ENCODE measurements at places on chromosomes 1 and 21. TPM values are rescaled to one million over a fixed set of nuclear protein-coding genes. Genes with fewer than 3 reads are reported as not detected.

MPZ gene
- total RNA-seq = 4.5 TPM

WNT3A gene
- total RNA-seq = not detected

PTPRC gene
- total RNA-seq = not detected

MCOLN3 gene
- total RNA-seq = 23.7 TPM

RAB3GAP2 gene
- 47.9 TPM for total RNA-seq

ERICH3 gene
- total RNA-seq = 1.1 TPM

DNA sequence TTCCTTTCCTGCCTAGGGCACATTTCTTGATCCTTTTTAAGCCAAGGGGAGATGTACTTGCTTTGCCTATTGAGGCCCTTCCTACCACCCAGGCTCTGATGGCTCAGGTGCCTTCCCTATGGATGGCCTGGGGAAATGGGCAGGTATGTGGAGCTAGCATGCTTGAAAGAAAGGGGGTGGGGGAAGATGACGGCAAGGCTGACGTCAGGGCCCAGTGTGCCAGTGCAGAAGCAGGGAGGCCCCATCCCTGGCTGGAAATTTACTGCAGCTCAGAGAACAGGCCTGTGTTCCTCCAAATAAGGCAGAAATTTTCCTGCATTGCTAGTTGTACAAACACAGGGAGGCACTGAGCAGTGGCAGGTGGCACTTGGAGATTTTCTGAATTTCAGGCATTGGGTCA, 453.2 kb upstream of the VAMP3 start:
- H3K4me3 ChIP-seq = no peak overlapping the region
- H3K27ac ChIP-seq = no peak overlapping the region
- no peaks in the 10 kb centered on the region for H3K36me3 ChIP-seq
- peaks cover 5% of the 10 kb centered on the region for H3K27me3 ChIP-seq
- no peak for DNase-seq
- H3K4me1 ChIP-seq = no peaks in the 10 kb centered on the region

GRCh38 chr1:109923946-109924275, 13.3 kb downstream of the CSF1 start:
- no peak overlapping the region for H3K4me3 ChIP-seq
- H3K27me3 ChIP-seq = no peaks in the 10 kb centered on the region
- DNase-seq = no peak
- no peaks in the 10 kb centered on the region for H3K4me1 ChIP-seq
- H3K27ac ChIP-seq = no peak overlapping the region

DNA sequence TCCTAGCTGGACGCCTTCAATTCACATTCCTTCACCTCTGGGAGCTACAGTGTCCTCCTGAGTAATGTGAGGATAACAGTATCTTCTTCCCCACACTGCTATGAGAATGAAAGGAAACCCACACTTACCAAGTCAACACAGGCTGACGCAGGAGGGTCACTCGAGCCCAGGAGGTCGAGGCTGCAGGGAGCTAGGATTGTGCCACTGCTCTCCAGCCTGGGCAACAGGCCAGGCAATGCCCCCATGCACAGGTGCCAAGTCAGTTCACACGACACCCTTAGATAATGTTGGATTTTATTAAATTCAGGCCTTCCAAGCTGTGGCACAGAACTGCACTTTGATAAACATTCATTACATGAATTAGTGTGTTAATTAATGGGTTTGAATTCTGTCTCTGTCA, 31.9 kb downstream of the MATN1 start:
- no peak for DNase-seq
- no peak overlapping the region for H3K4me3 ChIP-seq
- peaks cover 24% of the 10 kb centered on the region for H3K27me3 ChIP-seq
- no peak overlapping the region for H3K27ac ChIP-seq
- H3K36me3 ChIP-seq = no peaks in the 10 kb centered on the region
- no peaks in the 10 kb centered on the region for H3K4me1 ChIP-seq

DNA sequence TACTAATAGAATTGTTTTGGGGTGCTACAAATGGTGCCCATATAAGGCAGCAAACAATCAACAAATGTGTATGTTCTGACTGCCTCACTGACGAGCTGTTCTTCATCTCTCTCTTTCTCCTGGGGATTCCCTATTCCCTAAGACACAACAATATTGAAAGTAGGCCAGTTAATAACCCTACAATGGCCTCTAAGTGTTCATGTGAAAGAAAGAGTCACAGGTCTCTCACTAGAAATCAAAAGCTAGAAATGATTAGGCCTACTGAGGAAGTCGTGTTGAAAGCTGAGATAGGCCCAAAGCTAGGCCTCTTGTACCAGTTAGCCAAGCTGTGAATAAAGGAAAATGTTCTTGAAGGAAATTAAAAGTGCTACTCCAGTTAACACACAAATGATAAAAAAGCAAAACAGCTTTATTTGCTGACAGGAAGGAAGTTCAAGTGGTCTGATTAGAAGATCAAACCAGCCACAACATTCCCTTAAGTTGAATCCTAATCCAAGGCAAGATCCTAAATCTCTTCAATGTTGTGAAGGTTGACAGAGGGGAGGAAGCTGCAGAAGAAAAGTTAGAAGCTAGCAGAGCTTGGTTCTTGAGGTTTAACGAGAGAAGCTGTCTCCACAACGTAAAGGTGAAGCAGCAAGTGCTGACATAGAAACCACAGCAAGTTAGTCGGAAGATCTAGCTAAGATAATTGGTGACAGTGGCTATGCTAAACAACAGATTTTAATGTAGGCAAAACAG, 26.3 kb downstream of the ATP2B4 start:
- no peak overlapping the region for H3K4me3 ChIP-seq
- no peak overlapping the region for H3K27ac ChIP-seq
- H3K36me3 ChIP-seq = no peaks in the 10 kb centered on the region
- DNase-seq = no peak
- H3K27me3 ChIP-seq = no peaks in the 10 kb centered on the region

DNA sequence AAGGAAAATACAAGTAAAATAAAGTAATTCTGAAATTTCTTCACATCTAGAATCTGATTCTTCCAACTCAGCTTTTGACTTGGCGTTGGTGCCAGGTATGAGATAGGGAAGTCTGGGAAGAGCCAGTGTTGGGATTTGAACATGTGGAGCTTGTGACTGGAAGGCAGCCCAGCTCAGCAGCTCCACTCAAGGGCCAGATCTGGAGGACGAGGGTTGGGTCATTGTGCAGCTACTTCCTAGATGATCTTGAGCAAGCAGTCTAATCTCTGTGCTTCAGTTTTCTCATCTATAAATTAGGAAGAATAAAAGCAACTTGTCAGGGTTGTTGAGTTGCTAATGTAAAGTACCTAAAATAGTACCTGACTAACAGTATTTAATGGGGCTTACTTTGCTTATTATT, 5.0 kb downstream of the ADARB1 start:
- DNase-seq = no peak
- no peak overlapping the region for H3K4me3 ChIP-seq
- H3K27ac ChIP-seq = no peak overlapping the region

DNA sequence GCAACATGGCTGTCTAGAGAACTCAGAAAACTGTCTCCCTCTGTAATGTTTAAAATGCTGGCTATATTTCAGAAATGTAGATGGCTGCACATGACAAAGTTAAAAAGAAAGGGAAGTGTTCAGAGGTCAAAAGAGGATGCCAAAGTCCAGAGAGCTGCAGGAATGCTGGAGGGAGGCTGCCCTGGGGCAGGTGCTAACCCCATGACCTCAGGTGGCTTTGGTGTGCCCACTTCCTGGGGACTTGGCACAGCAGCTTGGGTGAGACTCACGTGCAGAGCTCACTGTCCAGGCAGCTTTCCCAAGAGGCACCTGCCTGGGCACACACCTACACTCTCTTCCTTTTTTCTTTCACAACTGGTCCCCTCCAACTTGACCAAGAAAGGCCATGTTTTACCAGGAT, 256.4 kb downstream of the KCNJ6 start:
- H3K4me3 ChIP-seq = no peak overlapping the region
- H3K27me3 ChIP-seq = no peaks in the 10 kb centered on the region
- no peak for DNase-seq
- H3K4me1 ChIP-seq = peaks cover 14% of the 10 kb centered on the region
- peaks cover 2% of the 10 kb centered on the region for H3K36me3 ChIP-seq

DNA sequence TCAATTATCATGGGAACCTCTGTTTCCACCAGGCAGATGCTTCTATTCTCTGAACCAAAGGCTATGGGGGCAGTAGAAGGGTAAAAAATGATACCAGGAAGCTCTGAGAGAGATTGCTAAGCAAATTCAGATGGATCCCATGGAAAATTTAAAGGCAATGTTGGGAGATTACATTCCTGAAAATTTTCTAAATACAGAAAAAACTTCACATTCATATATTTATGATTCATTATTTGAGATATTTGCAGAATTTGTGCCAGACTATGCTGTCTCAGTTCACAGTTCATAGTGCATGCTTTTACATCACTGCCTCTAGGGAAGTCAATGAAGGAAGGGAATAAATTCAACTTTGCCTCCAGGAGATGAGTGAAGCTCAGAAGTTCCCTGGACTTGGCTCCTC, 57.5 kb downstream of the KCNT2 start:
- H3K4me3 ChIP-seq = no peak overlapping the region
- peaks cover 13% of the 10 kb centered on the region for H3K36me3 ChIP-seq
- DNase-seq = no peak
- H3K4me1 ChIP-seq = peaks cover 10% of the 10 kb centered on the region
- H3K27ac ChIP-seq = no peak overlapping the region

DNA sequence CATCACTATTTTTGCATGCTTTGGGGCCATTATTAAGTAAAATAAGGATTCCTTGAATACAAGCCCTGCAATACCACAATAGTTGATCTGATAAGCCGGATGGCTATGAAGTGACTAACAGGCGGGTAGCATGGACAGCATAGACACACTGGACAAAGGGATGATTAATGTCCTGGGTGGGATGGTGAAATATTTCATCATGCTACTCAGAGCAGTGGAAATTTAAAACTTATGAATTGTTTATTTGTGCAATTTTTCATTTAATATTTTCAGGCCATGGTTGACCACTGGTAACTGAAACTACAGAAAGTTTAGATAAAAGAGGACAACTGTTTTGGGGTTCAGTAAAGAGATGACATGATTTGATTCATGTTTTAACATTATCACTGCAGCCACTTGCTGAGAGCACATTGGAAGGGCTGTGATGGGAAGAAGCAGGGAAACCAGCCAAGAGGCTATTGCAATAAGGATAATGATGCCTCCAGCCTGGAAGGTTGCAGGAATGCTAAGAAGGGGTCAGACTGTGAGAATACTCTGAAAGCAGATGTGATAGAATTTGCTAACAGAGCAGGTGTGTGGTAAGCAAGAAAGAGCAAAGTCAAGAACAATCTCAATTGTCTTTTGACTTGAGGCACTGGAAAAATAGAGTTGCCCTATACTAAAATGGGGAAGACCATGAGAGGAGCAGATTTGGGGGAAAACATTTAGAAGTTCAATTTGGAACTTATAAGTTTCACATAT, 62.5 kb upstream of the TNFSF4 start:
- H3K36me3 ChIP-seq = no peaks in the 10 kb centered on the region
- H3K27ac ChIP-seq = no peak overlapping the region
- H3K4me3 ChIP-seq = no peak overlapping the region
